ENCODE measurements at places on chromosomes 1 and 21.

GRCh38 chr1:21702780-21703179, 33.6 kb upstream of the RAP1GAP start:
- no peak for DNase-seq

DNA sequence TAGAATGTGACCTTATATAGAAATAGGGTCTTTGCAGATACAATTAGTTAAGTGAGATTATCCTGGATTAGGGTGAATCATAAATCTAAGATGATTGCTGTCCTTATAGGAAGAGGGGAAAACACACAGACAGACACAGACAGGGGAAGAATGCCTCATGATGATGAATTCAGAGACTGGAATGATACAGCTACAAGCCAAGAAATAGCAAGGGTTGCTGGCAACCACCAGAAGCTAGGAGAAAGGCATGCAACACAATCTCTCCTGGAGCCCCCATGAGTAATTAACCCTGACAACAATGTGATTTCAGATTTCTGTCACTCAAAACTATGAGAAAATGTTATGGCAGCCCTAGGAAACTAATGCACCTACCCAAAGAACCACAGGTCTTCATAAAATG, 19.1 kb upstream of the PPIH start:
- no peak for DNase-seq

GRCh38 chr1:13784971-13785370, 85.0 kb downstream of the PRDM2 start:
- DNase-seq = no peak

GRCh38 chr1:22835636-22836319, 125.1 kb downstream of the EPHB2 start:
- DNase-seq = no peak

- DNase-seq = no peak
Measured at GRCh38 chr1:47727697-47728085, 269.5 kb downstream of the TRABD2B start.

DNA sequence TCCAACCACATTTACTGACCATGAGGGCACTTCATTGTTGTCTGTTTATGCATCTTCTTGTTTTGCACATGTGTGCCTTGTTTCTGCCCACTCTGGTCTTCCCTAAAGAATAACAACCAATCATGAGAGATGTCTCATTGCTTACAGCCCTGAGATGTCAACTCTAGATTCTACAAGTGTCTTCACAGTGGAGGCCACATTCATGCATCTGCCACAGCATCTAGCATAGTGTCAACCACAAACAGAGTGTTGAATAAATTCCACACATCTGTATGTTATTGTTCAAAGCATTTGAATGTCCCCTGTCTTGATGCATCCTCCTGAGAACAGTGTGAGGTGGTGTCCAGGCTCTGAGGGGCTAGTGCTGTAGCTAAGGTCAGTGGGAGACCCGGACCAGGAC, 43.1 kb downstream of the KCNC4 start:
- no peak for DNase-seq

GRCh38 chr1:26220199-26220912, 13.6 kb upstream of the CEP85 start:
- no peak for DNase-seq

- DNase-seq = peak; percentile 15
Measured at GRCh38 chr1:247857069-247857984, at the start of gene TRIM58. TSS of gene TRIM58 (plus strand) at chr1:247857187. CDS start at chr1:247857247, 60 bp downstream.

GRCh38 chr1:212727386-212728181, 27.9 kb upstream of the BATF3 start:
- DNase-seq = no peak

DNA sequence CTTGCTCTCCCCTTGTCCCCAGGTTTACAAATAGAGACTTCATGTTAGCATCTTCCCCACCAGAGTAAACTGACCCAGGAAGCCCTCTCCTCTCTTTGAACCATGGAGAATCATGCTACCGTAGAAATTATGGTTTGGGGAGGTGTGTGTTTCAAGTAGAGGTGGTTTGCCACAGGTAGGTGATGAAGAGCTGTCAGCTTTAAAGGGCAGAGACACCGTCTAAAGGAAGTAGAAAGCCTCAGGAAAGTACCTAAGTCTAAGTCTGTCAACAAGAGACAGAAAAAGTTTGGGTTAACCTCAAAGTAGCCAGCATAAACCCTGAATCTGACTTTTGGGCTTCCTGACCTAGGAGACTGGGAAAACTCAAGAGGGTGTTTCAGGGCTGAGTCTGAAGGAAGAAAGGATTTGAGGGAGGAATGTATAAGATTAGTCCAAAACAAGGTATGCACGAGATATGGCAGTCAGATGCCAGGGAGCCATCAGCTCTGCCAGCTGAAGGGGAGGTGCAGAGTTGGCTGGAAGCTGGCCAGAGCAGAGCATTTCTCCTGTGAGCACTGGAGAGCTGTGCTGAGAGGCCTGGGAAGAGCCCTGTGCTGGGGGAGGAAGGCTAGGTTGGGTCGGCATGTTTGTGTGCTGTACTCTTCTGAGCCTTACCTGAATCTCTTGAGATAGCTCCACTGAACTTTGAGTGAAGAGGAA, 14.3 kb downstream of the ADAMTSL4 start:
- no peak for DNase-seq

DNA sequence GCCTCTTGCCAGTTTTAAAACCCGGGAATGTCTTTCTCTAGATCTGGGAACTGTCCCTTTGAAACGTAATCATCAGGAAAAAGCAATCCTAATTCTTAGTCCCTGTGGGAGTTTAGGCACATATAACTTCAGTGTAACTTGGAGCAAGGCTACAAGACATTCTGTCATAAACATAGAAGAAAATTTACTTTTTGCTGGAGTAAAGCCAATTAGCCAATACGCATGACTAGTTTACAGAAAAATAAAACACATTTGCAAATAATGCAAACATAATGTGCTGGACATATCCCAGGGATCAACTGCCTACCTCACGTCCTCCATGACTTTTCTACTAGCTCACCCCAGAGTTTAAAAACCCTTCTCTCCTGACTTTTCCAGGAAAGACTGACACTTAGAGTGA, 970.6 kb downstream of the MRPL39 start:
- no peak for DNase-seq

DNA sequence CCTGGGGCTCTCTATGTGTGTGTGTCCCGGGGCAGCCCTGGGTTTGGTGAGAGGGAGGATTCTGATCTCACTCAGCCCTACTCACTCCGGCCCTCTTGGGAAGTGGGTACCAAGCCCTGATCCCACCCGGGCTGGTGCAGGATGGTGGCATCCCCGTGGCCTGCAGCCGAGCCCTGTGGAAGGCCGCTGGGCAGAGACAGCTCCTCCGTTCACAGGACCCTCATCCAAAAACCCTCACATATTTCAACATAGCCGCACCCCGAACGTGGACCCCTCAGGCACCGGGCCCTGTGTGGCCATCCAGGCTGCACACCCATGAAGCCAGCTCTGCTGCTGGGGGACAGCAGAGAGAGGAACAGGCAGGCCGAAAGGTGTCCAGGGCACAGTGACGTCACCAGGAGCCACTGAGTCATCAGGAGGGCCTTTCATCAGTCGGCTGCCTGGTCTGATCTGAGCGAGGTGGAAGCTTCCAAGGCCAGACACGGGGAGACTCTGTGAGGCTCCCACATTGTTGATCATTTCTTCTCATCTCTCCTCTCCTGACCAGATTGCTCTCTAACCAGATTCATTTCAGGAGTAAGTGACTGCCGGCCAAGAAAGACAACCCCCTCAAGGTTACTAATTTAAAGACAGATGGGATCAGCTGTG, 16.2 kb upstream of the GPR157 start:
- no peak for DNase-seq
